Stimulated activated CD8-positive, alpha-beta memory T cell treated with anti-CD3 and anti-CD28 coated beads, Interleukin-15, amount 100 ng/mL, for 24 hours (primary cell): ENCODE measurements at places on chromosomes 12 and 14.

GRCh38 chr14:105989566-105990302 lies 463.4 kb downstream of the TMEM121 start:
- DNase-seq, result no peak

GRCh38 chr12:115801871-115802270 lies 475.6 kb downstream of the MED13L start:
- no peak for DNase-seq

DNA sequence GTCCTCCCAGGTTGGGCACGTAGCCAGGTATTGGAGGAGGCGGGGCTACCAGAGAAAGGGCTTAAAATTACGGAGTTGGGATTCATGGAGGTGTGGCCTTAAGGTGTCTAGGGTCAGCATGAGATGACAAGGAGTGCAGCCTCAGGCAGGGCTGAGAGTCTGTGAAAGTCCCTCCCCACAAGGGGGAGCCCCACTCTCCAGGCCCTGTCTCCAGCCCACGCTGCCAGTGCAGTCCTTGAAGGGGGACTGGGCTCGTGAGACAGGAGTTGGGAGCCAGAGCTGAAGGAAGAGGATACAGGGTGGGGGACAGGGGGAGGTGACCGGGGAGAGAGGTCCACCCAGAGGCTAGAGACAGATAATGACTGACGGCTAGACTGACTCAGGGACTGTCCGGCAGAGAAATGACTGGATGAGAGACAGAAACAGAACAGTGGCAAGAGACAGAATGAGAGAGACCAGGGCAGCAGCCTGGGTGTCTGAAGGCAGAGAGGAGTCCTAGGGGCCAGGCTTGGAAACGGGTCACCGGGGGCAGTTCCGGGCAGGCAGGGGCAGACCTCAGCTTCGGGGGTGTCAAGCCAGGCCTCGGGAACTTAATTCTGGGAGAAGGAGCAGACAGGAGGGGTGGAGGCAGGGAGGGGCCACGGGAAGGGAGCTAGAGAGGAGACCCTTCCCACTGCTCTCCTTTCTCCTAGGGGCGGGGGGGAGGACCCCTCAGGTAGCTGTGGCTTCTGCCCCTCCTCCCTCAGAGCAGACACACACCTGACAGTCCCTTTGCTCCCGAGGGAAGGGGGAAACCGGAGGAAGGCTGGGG lies 970 bp downstream of the CDH24 start:
- peak; percentile 25 for DNase-seq

GRCh38 chr14:102927878-102928411 lies 5.5 kb downstream of the AMN start:
- DNase-seq, result no peak

DNA sequence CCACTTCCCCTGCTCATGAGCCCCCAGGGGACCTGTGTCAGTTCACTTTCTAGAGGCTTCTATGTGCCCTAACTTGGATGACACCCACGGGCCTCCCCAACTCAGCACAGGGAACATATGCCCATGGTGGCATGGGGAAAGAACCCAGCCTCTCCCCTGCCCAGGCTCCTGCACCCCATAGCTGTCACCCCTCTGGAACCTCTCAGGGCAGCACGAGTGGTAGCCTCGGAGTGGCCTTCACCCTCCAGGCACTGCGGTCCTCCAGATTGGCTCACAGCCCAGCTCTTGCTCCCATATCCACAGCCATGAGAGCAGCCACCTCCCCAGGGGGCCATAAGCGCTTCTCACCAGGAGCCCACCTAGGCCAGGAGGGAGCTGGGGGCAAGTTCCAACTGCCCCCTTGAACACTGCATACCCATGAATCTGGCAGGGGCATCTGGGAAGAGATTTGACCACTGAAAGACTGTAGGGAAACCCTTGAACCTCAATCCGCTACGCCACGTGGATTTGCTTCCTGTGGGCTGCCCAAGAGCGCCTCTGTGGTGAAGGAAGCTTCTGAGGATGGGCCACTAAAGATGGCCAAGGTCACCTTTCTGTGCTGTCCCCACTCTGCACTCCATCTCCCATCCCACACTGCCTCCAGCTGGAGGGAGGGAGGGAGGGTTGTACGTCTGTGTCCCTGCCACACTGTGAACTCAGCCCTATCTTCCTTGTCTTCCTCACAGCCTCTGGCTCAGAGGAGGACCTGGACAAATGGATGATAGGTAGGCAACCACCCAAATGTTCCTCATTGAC lies 11.9 kb downstream of the PLD4 start:
- DNase-seq, result no peak

DNA sequence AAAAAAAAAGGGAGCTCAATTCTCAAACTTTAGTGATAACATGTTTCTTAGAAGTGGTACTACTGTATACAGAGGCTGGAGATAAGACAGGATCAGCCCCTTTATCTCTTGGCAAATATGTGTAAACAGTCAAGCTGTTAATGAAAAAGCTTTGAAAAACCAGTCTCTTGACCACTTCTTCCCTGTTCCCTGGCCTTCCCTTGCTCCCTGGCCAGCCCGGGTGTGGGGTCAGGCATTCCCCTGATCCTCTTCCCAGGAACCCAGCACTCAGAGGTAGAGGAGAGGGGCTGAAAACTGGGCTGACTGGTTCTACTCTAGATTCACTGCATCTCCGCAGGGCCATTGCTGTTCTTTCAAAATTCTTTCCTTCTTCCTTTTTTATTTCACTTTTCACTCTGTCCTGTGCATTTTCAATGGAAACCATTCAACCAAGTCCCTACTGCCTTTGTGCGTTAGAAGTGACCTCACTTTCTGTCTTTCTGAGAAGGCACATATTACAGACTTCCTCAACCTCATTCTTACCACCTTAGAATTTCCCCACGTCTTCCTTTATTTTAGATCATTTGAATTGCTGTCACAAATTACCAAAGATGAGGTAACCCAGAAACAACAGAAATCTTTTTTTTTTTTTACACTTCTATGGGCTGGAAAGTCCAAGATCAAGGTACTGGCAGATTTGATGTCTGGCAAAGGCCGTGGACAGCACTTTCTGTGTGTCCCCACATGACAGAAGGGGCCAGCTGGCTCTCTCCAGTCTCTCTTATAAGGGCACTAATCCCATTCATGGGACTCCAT lies 5.7 kb downstream of the GNG2 start:
- DNase-seq, result no peak

DNA sequence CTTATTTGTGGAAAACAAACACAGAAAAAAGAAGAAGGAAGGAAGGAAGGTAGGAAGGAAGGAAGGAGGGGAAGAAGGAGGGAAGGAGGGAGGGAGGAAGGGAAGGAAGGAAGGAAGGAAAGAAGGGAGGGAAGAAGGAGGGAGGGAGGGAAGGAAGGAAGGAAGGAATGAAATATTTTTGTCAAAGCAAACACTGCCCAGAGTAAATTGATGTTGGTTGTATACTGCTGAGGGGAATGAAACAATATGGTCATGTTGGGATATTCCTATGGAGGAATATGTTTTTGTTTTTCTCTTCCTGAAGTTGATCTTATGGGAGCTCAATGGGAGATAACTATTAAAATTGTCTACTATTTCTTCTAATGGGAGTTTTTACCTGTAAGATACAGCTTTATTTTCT lies 717.5 kb upstream of the LRFN5 start:
- no peak for DNase-seq

GRCh38 chr14:75720842-75721498 lies 59.9 kb downstream of the TTLL5 start:
- no peak for DNase-seq

DNA sequence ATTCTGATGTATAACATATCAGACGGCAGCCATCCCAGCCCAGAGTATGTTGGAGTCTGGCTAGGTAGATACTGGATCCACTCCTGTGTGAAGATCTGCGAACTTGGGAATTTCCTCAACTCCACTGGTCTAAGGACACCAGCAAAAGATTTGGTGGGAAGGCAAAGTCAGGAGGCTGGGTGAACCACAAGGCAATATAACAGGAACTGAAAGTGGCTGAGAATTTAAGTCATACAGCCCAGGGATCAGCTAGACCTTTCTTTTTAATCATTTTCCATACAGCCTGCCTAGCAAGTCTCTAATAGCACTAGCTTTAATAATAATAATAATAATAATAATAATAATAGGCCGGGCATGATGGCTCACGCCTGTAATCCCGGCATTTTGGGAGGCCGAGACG lies 34.8 kb downstream of the BRAP start:
- no peak for DNase-seq

GRCh38 chr14:71491931-71492330 lies 440.3 kb upstream of the RGS6 start:
- DNase-seq, result no peak

DNA sequence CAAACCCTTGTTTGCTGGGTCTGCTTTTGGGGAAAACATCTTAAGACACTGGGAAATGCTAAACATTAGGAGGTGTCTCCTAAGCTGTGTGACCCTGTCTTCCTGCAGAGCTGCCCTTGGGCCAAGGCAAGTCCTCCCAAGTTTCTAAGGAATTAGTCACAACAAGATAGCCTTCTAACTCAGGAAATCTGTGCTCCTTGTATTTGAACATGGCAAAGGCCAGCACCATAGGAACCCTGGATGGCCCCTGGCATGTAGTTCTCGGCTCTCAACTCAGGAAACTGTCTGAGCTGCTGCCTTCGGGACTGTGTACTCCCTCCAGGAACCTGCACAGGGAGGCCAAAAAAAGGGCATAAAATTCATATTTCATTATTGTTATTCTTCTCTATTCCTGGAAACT lies 37.6 kb upstream of the LTBP2 start:
- DNase-seq, result no peak

- no peak for DNase-seq
Measured at GRCh38 chr14:42909659-42910058, 1303.0 kb downstream of the LRFN5 start.
